ENCODE measurements at places on chromosomes 7 and 10.

DNA sequence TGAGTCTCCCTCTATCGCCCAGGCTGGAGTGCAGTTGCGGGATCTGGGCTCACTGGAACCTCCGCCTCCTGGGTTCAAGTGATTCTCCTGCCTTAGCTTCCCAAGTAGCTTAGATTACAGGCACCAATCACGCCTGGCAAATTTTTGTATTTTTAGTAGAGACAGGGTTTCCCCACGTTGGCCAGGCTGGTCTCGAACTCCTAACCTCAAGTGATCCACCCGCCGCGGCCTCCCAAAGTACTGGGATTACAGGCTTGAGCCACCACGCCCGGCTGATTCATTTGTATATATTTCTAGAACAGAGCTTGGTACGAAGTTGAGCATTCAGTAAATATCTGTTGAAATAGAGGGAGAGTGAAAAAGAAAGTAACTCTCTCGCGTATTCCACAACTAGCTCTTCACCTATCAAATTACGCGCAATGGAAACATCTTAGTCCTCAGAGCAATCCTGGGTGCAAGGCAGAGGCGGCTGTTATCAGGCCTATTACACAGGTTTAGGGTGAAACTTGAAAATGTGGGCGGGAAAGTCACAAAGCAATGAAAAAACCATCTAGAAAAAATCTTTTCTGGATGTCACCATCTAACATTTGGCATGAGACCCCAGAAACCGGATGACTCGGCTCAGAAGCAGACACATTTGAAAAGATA is 707 bp upstream of the GHITM start:
- DNase-seq: peak; percentile 50

GRCh38 chr7:134954197-134955082 is 31.9 kb upstream of the AGBL3 start:
- no peak for DNase-seq

- no peak for DNase-seq
Measured at GRCh38 chr7:139942636-139943035, 113.6 kb downstream of the TBXAS1 start.

- DNase-seq: no peak
Measured at GRCh38 chr7:70787771-70788170, 344.2 kb upstream of the GALNT17 start.

- DNase-seq: no peak
Measured at GRCh38 chr7:78476851-78477405, 678.4 kb downstream of the PHTF2 start.

DNA sequence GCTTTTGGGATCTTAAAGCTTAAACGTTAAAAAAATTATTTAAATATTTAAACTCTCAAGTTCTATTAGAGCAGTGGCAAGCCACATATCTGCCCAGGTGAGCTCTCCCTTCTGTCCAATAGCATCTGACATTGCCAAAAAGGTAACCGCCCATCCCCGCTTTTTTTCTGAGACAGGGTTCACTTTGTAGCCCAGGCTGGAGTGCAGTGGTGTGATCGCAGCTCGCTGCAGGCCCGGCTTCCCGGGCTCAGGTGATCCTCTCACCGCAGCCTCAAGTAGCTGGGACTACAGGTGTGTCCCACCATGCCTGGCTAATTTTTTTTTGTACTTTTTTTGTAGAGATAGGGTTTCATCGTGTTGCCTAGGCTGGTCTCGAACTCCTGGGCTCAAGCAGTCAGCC is 83.2 kb downstream of the RBM33 start:
- no peak for DNase-seq

GRCh38 chr7:18874880-18875279 is 242.6 kb downstream of the TWIST1 start:
- DNase-seq: no peak
